ENCODE measurements at places on chromosomes 1 and 21.

DNA sequence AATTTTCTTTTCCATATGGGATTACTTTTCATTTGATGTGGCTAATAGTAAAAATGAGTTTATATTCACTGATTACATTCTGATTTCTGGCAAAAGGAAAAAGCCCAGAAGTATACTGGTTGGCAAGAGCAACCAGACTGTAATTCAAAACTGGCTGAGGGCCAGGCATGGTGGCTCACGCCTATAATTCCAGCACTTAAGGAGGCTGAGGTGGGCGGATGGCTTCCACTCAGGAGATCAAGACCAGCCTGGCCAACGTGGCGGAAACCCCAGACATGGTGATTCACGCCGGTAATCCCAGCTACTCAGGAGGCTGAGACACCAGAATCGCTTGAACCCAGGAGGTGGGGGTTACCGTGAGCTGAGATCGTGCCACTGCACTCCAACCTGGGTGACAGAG is 14.5 kb downstream of the SYT11 start:
- DNase-seq = peak; percentile 22

GRCh38 chr1:172928412-172928811 is 122.3 kb downstream of the TNFSF18 start:
- no peak for DNase-seq

DNA sequence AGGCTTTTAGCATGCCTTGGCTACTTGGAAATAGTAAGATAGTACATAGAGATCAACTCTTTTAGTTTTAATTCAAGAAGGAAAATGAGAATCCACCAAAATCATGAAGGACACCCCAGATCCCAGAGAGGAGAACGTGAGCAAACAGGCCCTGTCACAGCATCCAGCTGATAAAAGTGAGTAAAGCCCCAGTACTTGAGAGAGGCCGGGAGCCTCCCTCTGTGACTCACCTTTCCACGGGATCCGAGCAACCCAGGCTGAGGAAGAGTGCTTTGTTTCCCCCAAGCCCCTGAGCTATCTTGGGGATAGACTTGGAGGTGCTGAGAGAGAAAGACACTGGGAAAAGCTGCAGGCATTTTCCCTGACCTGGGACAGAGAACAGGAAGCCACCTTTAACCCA is 238.6 kb downstream of the DUSP10 start:
- DNase-seq = no peak

DNA sequence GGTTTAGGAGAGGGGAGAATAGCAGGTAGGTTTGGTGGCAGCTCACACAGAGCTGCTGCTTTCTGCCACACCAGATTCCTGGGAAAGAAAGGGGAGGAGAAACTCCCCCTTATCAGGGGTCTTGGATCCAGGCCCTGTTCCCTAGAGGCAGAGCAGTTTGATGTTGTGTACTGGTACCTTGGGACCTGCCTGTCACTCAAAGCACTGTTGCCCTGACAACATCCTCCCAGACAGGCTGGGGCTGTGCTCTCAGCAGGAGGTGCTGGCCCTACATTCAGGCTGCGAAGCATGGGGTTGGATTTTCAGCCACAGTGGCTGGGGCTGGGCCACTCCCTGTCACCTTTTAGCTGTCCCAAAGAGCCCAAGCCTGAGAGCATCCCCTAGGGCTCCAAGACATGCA is 188.0 kb downstream of the GRIK3 start:
- DNase-seq = no peak

GRCh38 chr1:20850021-20850420 is 62.9 kb upstream of the HP1BP3 start:
- no peak for DNase-seq

DNA sequence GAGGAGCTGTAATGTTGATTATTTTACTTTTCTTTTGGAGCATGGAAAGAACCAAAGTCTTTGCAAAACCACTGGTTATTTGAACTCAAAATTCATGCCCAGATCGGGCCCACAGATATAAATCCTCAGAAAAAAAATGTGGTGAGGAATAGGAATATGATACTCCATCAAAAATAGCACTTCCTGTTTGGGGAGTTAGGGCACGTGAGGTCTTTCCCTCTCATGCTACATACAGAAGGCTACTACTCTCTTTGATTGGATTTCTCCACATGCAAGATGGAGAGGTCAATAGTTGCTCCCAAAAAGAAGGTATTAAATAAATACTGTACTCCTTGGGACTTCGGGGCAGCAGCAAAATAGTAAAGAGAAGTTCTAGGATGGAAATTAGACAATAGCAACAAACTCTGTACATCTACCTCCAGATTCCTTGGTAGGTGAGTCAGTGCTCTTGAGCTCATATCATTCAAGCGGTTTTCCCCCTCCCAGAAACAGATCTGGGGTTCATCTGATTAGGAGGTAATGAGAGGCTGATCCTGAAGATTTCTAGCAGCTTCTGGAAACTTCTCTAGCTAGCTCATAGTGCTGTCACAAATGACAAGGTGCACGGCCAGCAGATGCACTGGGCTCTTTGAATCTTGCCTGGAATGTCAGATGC is 47.1 kb downstream of the SLC9C2 start:
- DNase-seq = no peak

- DNase-seq = no peak
Measured at GRCh38 chr1:9871707-9872425, 38.2 kb downstream of the CTNNBIP1 start.

DNA sequence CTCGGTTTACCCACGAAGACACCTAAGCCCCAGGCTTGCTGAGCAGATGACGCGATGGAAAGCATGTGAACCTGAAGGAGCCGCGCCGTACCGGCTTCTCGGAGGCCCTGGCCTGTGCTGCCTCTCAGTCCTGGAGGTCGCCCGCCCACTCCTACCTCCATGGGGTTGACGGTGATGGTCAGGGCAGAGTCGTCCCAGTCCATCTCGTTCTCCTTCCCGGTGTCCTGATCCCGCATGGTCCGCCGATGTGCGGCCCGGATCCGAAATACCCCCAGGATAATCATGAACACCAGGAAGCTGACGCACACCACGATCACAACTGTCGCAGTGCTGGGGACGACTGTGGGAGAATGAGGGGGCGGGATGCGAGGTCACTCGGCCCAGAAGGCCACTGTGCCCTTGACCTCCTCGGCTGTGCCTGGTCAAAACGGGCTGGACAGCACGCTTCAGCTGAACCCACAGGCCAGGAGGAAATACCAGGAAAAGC is 79.6 kb downstream of the PIK3CD start:
- no peak for DNase-seq
